ENCODE measurements at places on chromosomes 13 and 19.

DNA sequence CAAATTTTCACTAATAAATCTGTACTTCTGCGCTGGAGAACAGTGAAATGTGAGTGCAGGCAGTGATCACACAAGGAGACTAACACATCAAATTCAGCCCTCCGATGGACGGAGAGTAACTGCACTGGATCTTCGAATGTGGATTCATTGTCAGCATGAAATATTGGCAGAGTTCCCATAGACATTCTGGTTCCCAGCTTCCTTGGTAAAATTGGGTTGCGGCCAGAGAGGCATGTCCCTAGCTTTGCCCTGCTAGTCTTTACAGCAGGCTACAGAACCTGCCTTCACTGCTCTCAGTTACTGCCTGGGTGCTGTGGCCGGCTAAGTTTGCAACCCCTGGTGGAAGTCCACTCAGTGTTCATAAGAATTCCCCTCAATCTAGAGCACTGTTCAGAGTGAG, 32.3 kb upstream of the UQCRFS1 start:
- peak; percentile 23 for DNase-seq

- DNase-seq, result peak; percentile 10
These were observed 8.0 kb upstream of the B3GLCT start for GRCh38 chr13:31191748-31192147.

- DNase-seq, result no peak
These were observed 77.4 kb upstream of the ABCC4 start for GRCh38 chr13:95378603-95379002.

DNA sequence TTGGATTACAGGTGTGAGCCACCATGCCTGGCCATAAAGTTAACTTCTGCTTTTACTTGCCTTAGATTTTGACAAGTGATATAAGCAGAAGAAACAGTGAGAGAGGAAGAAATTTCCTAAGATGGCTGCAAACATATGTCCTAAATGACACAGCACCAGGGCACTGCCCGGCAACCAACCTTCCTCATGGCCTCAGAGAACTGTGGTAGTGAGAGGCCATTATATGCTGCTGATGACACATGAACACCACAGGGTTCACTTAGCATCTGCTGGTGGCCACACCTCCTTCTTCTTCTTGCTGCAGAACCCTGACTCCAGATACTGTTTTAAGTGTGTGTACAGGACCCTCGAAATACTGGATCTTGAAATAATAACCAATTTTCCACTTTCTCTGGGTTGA, 88.2 kb downstream of the KCTD12 start:
- no peak for DNase-seq

GRCh38 chr19:32619051-32619685, 38.2 kb downstream of the PDCD5 start:
- DNase-seq, result no peak

DNA sequence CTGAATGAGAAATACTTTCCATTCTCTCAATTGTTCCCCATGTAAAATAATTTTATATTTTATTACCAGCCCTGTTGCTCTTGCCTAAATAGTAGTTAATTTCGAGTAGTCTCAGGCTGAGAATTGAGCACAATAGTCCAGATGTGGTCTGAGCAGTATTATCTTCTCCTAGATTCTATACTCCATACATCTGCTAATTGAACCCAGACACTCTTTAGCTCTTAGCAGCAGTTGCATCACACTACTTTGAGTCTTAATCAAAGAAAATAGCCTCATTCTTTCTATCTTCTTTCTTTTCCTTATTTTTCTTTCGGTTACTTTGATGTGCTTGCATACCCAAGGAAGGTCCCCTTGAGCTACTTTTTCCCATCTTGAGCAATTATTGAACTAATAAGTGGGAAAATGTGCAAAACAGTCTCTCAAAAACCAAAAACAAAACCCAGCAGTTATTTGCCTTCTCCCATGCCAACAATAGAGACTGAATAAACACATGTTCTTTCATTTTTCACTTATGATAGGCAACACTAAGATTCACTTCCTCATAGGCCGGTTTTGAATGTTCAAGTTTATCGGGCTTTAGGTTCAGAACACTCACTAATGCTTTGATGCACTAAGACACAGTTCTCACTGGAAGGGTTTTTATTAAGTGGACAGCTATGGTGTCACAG, 204.5 kb downstream of the POU4F1 start:
- DNase-seq, result no peak

DNA sequence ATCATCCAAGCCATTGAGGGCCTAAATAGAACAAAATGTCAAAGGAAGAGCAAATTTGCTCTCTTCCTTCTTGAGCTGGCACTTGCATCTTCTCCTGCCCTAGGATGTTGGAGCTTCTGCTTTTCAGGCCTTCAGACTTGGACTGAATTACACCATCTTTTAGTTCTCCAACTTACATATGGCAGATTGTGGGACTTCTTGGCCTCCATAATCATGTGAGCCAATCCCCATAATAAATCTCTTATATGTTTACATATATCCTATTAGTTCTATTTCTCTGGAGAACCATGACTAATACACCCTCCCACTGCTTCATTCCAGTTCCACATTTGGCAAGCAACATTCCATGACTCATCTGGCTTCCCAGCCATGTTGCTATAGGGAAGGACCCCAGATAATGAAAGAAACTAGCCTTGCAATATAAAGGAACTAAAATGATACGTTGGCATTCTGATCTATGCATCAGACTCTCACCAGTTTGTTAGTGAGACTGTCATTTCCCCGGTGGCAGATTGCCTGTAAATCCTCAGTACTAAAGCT, 11.0 kb upstream of the ACOD1 start:
- DNase-seq, result peak; percentile 88

DNA sequence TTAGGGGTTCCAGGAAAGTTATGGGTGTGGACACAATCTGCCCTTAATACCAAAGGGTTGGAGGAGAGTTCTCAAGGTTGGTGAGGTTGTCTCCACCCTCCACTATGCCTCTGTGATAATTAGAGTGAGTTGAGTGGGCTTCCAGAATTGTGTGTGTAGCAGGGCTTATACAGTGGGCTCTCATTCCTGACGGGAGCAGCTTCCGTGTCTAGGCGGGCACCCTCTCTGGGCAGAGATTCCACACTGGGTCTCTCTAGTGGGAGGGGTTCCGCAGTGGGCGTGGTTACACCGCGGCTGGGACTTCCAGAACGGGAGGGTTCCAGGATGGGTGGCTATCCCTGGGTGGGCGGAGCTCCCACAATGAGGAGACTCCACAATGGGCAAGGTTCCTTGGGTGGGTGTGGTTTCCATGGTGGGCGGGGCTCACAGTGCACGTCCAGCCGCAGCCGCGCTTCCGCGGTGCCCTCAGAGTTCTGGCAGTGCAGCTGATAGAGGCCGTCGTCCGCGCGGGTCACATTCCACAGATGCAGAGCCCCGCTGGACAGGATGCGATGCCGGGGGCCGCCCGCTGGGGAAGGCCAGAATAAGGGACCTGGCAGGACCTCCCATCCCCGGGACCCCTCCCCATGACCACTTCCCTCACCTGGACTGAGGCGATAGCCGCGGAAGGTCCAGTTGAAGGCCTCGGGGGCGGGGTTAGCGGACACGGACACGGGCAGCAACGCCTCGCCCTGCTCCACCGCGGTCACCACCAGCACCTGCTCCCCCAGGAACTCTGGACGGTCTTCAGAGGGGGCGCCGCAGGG, 8.4 kb downstream of the NPHS1 start:
- peak; percentile 36 for DNase-seq

GRCh38 chr13:20728579-20729311, 25.2 kb downstream of the IL17D start:
- no peak for DNase-seq

DNA sequence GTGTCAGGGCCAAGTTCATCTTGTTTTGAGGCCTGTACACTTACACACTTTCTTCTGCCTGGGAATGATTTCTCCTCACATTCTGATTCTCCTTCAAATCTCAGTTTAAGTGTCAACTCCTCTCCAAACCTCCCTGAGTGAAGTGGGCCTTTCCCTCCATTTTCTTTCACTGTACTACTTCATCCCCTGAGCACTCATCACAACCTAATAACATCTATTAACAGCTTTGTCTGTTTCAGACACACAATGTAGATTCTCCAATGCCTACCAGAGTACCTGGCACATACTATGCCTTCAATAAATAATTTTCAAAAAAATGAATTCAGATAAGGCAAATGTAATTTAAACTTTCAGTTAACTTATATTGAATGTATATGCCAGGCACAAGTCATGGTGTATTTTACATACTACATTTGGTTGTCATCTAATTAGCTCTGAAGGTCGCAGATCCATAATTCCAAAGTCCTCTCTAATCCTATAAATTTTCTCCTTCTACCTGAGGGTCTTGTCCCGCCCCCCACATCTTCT, 357 bp upstream of the COG6 start:
- DNase-seq, result no peak

- no peak for DNase-seq
These were observed 44.9 kb downstream of the ZNF611 start for GRCh38 chr19:52689843-52690368.

- DNase-seq, result peak; percentile 81
These were observed 91.7 kb upstream of the ANKRD10 start for GRCh38 chr13:111006506-111007031.

DNA sequence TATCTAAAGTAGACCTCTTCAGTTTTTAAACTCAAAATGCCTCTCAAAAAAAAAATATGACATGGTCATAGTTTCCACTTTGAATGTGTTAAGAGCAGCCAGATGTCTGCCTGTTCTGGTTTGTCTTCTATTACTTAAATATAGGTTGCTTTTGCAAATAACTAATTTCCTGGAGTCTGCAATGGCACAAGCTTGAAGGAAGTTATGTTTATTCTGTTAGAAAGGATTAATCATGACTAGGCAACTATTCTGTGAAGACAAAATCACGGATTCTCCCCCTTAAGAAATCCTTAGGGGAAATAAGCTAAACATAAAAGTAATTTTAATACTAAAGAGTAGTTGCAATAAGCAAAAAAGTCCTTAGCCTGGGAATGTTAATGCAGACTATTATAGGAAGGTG, 26.3 kb downstream of the SKA3 start:
- no peak for DNase-seq

DNA sequence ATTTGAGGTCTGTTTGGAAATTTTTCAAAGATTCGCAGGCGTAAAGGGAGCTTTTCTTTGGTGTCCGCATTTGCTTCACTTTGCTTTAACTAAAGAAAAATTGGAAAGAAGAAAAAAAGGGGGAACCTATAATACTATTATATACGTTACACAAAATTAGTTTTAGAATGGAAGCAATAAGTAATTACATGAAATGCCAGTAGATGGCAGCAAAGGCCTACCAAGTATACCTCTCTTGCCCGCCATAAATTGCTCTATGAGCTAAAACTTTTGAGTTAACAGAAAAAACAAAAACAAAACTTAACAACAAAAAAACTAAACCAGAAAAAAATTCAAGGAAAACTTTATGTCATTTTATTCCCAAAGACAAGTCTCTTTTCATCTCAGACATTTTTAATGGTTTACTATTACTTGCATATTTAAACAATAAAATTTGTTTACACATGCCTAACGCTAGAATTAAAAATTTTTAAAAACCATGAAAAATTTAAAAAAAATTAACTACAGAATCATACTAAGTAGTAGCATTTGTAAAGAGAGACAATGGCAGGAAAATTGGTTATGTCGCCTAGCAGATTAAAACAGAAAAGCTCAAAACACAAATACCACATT, 271.4 kb downstream of the NALCN start:
- DNase-seq, result peak; percentile 55

DNA sequence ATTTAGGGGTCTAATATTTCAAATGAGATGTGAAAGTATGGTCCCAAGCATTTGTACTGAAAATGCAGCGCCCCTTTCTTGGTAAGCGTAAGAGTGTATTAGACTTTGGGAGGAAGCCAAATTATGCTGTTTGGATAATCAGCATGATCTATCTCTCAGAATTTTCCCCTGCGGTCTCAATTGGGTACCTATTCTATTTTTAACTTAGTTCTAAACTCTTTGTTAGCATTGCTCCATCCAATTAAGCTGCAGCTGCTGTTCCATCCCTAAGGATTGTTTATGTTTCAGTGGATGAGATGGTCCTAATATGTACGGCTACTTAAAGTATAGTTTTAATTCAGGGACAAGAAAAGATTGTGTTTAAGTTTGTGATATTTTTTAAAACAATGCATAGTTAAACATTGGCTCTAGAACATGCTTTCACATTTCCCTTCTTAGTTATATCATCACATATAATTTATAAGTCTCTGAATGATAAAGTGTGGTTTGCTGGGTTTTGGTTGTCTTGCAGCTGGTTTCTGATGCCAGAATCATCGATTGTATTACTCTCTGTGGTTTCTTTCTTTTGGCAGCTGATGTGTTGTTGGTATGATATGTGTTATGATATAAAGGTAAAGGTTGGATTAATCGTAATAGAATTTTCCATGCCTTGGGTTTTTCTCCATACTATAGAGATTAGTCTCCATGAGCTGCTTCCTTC, 15.0 kb downstream of the POLR1D start:
- no peak for DNase-seq

DNA sequence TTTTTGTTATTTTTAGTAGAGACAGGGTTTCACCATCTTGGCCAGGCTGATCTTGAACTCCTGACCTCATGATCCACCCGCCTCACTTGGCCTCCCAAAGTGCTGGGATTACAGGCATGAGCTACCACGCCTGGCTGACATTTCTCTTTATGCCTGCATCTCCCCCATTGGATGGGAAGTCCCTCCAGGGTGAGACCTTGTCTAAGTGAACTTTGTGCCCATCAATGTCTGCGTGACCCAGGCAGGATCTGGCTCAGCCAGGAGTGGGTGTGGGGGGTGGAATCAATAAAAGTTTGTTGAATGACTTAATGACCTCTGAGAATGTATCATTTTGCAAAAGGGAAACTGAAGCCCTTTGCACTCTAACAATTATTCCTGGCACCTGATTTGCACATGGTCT, 1.8 kb upstream of the ARRDC5 start:
- no peak for DNase-seq

DNA sequence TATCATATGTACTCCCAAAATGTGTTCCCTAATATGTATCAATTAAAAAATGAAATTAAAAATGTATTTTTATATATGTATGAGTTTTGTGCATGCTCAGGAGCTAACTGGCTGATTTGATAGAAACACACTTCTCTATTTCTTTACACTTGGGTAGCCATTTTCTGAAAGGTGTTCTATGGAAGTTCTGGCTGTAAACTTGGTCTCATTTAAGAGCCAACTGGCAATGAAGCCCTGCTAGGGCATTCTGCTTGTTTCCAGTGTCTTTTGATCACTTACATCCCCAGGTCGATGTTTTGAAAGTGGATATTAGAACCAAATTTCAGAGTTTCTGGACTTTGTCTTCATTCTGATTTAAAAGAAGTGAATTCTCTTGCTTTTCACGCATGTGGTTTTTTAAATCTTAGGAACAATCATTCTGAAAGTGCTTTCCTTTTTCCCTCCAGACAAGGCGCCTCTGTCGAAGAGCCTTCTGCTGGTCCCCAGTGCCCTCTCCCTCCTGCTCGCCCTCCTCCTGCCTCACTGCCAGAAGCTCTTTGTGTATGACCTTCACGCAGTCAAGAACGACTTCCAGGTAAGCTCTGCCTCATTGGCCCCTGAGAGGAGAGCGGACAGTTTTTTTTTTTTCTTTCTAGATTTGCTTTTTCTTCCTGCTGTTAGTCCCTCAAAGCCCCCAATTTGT, 20.1 kb downstream of the GPR18 start:
- DNase-seq, result no peak

- no peak for DNase-seq
These were observed 324.0 kb downstream of the SHISA2 start for GRCh38 chr13:25727810-25728209.

GRCh38 chr13:47144782-47145181, 247.9 kb upstream of the HTR2A start:
- DNase-seq, result no peak
